ENCODE measurements at places on chromosomes 16 and 17. TPM values are rescaled to one million over a fixed set of nuclear protein-coding genes. Genes with fewer than 3 reads are reported as not detected.

DNA sequence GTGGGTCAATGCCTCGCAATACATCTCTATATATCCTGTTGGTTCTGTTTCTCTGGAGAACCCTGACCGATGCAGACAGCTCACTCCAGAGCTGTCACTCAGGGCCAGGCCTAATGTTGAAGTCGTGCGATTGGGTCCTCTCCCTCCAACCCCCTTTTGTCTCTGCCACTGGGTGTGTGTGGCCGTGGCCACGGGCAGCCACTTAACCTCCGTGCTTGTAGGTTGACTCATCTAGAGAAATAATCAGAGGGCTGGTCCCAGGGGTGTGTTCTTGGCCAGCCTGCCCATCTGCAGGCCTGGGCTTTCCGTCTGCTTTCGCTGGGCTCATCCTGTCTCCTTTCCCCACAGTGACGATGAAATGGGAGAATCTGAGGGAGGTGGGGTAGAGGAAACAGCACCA lies 7.4 kb downstream of the ADAD2 start:
- peak; percentile 67 for DNase-seq

SPATA2L gene
- total RNA-seq = 10.8 TPM

NCOR1 gene
- 121 TPM for total RNA-seq

DNA sequence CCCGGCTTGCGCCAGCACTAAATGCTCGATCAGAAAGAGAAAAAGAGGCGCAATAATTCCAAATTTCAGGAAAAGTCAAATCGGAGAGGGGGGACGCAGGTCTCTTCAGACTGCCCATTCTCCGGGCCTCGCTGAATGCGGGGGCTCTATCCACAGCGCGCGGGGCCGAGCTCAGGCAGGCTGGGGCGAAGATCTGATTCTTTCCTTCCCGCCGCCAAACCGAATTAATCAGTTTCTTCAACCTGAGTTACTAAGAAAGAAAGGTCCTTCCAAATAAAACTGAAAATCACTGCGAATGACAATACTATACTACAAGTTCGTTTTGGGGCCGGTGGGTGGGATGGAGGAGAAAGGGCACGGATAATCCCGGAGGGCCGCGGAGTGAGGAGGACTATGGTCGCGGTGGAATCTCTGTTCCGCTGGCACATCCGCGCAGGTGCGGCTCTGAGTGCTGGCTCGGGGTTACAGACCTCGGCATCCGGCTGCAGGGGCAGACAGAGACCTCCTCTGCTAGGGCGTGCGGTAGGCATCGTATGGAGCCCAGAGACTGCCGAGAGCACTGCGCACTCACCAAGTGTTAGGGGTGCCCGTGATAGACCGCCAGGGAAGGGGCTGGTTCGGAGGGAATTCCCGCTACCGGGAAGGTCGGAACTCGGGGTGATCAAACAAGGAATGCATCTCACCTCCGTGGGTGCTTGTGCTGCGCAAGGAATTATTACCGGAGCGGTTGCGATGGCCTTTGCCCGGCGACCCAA lies 4.0 kb upstream of the DLX4 start:
- DNase-seq = no peak

DNA sequence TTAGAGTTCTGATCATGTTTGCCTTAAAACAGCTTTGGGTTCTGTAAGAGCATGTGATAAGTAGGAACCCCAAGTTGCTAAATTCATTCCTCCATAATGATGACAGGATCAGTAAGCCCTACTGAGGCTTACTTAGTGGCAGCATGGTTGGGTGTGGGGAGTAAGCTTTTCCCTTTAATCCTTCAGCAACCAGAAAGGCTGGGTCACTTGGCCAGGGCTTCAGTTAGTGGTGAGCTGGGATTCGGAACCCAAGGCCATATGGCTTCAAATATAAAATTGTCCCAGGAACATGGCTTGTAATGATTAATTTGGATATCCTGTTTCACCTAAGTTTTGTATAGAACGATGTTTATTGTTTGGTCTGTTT lies 850 bp downstream of the GINS3 start:
- no peak for DNase-seq

- DNase-seq = peak; percentile 62
These were observed 561 bp downstream of the ZNF423 start for GRCh38 chr16:49855280-49855821.

CIBAR2 gene
- total RNA-seq = not detected

GRCh38 chr17:67829331-67829730 lies 4.0 kb downstream of the BPTF start:
- DNase-seq = peak; percentile 14

DNA sequence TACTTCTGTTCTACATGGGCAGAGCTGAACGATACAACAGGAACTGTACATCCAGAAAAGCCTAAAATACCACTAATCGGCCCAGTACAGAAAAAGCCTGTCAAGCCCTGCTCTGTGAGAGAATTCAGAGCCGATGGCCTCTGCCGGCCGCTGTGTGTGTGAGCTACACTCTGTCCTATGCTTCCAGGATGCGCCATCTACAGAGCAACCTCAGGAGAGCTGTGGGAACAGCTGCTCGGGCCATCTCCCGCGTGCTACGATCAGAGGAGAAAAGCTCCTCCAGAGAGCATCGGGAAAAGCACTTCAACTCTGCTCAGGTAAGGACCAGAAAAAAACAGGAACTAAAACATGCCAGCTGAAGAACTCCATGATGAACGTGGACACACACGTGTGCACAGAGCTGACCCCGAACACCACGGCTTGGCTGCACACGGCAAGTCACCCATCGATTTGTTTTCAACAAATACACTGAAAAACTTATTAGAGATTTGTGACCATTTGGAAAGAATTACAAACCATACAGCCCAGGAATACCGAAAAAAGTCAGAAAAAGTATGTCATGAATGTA lies 115.9 kb downstream of the ANKRD11 start:
- DNase-seq = no peak

GRCh38 chr17:15909481-15909991 lies 35.4 kb upstream of the ADORA2B start:
- DNase-seq = no peak

DNA sequence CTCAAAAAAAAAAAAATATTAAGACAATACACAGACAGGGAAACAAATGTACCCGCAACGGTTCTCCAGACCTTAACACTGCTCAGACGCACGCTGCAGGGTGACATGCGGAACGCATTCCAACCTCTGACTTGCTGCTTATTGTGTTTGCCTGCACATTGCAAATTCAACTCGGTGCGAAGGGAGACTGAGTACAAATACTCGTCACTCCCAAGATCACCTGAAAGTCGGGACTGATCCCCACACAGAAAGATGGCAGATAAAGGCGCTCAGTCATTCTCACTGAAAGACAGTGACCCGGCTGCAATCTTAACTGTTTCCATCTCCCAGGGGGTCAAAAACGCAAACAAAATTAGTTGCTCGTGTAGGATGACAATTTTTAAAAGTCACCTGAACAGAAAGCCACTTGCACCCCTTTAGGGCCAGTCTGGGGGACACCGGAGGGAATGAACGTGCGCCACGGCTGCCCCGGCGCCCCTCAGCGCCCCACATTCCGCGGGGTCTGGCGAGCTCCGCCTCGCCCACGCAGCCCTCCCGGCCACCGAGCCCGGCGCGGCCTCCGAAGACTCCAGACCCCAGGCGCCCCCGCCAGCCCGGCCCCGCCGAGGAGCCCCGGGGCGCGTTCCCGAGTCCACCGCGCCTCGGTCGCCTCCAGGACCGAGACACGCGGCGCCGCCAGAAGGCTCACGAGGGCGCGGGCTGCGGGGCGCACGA lies 589 bp downstream of the CLCN7 start:
- DNase-seq = peak; percentile 10

DNA sequence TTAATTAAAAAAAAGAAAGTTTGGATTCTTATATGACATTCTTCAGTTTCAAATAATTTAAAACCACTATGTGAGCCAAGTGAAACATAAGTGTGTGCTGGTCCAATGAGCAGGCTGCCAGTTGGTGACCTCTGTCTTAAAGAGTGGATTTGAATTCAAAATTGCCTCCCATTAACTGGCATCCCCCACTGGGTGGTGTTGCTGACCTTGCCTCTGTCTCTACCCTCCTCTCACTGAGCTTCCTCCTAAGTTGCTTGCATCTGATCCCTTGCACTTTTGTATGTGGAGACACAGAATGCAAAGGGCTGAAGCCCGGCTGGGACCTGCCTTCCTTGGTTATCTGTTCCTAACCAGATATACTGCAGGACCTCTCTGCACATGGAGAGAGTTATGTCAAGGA lies 160.6 kb downstream of the CYLD start:
- no peak for DNase-seq

GRCh38 chr16:82639666-82640336 lies 13.0 kb downstream of the CDH13 start:
- peak; percentile 41 for DNase-seq

DHRS7C gene
- total RNA-seq = not detected

DNA sequence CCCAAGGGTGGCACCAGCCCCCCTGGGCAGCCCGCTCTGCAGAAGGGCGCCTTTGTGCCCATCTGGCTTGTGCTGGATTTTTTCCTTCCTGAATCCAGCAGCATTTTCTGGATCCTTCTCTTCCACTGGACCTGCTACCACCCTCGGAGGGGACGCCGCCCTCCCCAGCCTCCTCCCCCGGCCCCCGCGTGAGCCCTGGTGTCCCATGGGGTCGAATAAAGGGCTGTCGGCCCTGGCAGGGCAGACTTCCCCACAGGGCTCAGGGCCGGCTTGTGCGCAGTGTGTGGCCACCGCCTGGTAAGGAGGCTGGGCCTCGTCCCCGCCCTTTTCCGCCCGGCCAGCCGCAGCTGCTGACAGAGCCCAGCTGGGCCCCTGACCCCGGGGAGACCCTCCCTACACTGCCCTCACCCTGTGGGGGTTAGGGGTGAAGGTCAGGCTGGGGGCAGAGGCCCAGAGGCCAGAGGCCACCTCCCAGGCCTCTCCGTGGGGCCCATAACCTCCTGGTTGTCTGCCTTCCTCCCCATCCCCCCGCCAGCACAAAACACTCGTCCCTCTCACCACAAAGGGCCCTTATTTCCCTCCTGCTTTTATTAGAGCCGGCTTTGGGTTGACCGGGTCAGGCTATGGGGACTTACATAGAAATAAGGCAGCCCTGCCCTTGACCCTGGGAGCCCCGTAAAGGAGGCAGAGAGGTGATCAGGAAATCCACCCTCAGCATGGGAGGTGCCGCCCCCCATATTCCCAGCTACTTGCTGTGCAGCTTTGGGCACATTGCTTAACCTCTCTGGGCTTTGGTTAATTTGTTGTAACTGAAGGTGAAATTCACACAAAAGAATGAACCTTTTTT lies 179.3 kb upstream of the CIBAR2 start:
- DNase-seq = no peak

DNA sequence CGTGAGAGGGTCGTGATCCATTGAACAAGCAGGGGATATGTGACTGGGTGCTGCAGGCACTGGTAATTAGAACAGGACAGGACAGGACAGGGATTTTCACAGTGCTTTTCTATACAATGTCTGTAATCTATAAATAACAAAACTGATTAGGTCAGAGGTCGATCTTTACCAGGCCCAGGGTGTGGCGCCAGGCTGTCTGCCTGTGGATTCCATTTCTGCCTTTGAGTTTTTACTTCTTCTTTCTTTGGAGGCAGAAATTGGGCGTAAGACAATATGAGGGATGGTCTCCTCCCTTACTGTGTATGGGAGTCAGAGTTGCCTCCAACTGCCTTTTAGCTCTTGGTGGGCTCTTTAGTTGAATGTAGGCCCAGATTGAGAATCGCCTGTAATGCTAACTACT lies 1.5 kb upstream of the ZNF764 start:
- DNase-seq = no peak

HOXB6 gene
- total RNA-seq = not detected

ADAP2 gene
- 1.1 TPM for total RNA-seq

- DNase-seq = no peak
These were observed 183.0 kb downstream of the PRKCA start for GRCh38 chr17:66485309-66485947.

- DNase-seq = no peak
These were observed 19.4 kb upstream of the SLC38A10 start for GRCh38 chr17:81314398-81315081.

DNA sequence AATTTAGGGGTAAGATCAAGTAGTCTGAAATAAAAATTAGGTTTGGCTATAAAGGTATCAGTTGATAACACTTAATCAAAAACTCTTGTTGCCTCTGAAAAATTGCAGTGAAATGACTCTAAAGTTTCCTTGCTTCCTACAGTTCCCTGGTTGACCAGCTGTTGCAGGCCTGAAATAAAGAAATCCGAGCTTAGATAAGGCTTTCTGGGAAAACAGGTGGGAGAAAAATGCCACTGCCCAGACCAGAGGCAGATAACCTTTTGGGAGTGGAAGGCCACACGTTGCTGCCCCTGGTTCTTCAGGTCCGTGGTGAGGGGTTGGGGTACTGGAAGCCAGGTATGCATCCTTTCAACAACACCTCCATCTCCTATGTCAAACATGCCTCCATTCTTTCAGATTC lies 111.3 kb downstream of the HS3ST3A1 start:
- DNase-seq = no peak

DNA sequence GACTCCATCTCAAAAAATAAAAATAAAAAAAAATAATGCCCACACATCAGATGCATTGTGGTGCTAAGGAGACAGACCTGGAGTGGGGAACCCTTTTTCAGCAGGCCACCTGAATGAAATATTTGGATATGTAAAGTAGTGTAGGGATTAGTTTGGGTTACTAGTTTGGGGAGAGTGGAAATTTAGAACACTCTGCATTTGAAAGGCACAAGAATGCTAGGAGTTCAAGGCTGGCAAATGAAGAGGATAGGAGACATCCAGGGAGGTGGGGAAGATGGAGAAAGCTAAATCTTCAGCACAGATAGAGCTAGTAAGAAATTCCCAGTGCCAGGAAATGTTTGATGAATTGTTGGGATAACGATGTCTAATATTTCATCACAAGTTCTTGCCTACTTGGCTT lies 298.3 kb upstream of the ERCC4 start:
- no peak for DNase-seq

DNA sequence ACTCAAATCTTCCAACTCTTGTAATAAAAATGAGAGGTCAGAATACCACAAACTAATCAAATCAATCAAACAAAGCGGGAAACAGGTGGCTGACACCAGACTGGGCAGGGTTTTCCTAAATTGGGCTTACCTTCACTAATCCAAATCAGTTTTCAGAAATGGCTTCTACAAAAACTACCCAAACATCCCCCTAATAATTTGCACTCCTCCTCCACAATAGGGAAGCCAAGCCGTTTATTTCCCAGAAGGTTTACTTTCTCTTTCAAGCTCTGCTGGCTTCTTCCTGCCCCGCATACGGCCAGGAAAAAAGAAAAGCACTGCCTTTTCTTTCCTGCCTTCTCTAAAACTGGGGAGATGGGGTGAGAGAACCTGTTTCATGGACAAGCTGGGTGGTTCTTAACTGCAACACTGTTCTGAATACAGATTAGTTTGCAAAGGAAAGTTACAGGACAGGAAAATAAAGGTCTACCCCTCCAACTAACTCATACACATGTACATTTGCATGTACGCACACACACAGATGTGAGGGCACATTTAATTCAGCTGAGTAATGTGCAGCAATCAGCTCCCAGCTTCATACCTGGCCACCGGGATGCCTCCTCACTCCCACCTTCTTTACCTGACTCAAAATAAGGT lies 9.2 kb downstream of the STAT3 start:
- DNase-seq = peak; percentile 38
